ENCODE measurements at places on chromosomes 6 and 20.

- DNase-seq = no peak
These were observed 158.7 kb downstream of the SOX4 start for GRCh38 chr6:21752054-21752811.

DNA sequence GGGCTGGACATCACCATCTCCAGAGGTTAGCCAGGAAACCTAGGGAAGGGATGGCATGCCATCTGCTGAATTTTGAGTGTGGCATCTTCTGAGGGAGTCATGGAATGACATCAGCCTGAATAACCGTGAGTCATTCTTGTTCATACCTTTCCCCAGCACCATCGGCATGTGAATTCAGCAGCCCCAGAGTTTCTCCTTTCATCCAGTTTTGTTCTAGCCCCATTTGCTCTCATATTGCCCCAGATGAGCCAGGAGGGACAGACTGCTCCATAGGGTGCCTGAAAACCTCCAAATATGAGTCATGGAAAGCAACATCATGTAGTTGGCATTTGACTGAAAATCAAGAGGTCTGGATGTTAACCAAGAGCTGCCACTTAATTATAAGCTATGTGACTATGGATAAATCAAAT is 219.2 kb upstream of the SGK1 start:
- no peak for DNase-seq

GRCh38 chr20:62197311-62197710 is 14.5 kb downstream of the MTG2 start:
- no peak for DNase-seq

DNA sequence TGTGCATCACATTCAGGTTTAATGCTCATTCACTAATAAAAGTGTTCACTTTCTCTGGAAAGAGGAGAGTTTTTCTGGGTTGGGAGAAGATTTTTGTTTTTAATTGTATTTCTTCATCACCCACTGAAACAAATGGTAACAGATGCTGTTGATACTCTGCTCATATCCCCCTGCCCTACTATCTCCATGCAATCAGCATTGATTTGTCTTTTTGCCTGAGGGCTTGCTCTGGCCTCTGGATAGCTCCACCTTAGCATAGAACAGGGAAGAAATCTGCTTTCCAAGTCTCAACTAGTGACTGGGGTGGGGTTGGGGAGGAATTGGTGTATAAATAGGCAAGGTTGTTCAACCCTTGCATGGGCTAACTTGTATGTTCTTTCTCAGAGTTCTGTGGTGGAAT is 296.4 kb downstream of the KHDRBS2 start:
- no peak for DNase-seq

DNA sequence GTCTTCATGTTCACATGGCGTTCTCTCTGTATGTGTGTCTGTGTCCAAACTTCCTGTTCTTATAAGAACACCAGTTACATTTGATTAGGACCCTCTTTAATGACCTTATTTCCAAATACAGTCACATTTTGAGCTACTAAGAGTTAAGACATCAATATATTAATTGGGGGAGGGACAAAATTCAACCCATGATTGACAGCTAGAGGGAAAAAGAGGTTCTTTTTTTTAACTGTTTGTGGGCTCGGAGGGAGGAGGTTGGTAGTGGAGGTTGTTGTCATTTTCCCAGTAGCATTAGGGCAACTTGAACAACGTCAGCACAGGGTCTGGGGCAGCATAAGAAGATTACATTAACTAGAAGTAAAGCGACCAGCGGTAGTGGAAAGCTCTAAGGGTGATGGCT is 2.3 kb upstream of the GMDS start:
- no peak for DNase-seq

- no peak for DNase-seq
These were observed 135.2 kb downstream of the EYA2 start for GRCh38 chr20:47029845-47030244.

DNA sequence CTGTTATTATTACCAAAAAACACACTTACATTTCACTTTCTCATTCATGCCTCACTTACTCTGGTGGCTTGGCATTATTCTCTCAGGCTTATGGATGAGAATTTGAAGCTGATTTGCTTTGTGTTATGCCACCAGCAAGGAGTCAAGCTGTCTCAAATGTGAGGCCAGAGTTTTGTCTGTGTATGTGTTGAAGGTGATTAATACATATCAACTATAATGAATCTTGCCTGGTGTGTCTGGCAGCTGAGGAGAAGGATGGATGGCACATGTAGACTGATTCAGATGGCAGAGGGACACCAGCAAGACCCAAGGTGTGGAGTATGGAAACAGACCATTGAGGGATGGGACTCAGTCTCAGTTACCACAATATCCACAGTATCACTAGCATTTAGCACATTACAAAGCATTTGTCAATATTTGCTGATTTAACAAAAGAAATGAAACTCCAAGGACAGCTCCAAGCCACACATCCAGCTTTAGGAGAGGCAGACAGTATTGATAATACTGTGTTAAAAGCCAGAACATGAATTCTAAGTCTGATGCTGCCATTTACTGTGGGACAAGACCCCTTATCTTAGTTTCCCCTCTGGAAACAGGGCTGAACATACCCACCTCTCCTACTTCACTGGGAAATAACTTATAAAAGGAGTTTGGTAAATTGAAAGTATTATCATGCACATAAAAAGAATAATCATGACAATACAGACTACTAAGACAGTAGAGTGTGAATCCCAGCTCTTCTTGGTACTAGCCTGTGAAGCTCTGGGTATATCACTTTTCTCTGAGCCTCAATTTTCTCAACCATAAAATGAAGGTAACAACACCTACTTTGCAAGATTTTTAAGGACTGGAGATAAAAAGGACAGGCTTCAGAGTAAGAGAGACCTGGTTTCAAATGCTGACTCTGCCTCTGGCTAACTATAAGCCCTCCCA is 11.2 kb downstream of the BCL2L1 start:
- no peak for DNase-seq

GRCh38 chr6:131136021-131136786 is 937 bp downstream of the AKAP7 start:
- DNase-seq = no peak

GRCh38 chr6:24504649-24505586 is 10.1 kb downstream of the ALDH5A1 start:
- DNase-seq = no peak

DNA sequence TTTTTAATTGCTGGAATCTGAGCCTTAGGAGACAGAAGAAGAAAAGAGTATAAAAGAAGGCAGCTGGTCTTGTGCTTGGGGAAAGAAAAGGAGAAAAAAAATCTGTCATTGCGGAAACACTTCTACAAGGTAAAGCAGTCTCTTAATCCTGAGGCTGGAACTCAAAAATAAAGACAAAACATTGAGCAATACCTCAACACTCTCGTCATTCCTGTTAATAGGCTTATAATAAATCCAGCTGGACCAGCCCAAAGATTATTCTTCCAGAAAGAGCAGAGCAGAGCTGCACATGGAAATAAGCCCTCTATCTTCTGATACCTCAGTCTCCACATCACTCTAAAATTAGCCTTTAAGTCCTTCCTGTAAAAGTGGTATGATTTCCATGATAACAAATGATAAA is 62.0 kb upstream of the HIVEP1 start:
- no peak for DNase-seq

- no peak for DNase-seq
These were observed 2.4 kb upstream of the PKHD1 start for GRCh38 chr6:52089758-52090348.

DNA sequence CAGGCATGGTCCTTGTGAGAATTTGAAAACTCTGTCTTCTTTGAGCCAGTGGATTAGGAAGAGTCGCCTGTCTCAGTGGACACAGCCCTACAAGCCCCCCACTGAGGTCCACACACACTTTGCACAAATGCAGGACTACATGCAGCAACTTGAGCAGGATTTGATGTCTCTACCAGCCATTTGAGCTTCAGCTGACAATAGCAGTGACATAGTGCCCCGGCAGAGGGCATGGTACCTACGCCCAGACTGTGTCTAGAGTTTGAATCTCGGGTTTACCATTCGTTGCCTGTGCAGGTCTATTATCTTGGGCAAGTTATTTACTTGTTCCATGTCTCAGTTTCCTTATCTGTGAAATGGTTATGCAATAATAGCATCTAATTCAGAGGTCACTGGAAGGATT is 580.1 kb downstream of the TFAP2B start:
- no peak for DNase-seq

DNA sequence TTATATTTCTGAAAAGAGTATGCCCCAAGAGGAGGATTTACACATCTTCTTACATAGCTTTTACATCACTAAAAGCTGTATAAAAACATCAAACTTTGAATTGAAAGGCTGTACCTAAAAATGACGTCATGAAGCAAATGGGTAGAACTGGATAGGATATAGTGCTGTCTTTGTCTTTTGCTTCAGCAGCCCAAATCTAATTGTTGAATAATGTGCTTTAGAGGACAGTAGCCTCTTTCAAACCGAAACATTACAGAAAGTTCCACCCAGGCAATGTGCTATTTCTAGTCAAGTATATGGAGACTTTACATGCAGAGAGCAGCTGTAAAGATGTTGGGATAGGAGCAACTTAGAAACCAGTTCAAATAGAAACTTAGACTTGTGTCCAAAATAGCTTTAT is 51.9 kb downstream of the ADGRG6 start:
- DNase-seq = no peak

DNA sequence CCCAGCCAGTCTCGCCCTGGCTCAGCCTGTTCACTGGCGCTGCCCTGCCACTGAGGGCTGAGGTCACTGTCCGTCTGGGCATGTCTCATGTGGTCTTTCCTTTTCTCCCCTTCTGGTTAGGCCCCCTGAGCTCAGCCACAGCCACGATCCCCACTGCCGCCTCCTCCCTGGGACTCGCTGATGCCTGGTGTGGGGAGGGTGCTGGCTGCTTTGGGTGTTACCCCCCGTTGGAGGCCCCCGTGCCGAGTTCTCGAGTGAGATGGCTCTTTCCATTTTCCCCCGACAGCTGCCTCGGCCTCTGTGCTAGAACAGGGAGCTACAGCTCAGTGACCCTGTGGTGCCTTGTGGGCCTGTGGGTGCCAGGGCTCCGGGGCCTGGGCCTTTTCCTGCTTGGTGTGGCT is 14.9 kb upstream of the TCFL5 start:
- DNase-seq = no peak

GRCh38 chr6:116101302-116101718 is 657 bp downstream of the NT5DC1 start:
- no peak for DNase-seq

All from GM12864 (cell line).